ENCODE measurements at places on chromosomes 5 and 9.

DNA sequence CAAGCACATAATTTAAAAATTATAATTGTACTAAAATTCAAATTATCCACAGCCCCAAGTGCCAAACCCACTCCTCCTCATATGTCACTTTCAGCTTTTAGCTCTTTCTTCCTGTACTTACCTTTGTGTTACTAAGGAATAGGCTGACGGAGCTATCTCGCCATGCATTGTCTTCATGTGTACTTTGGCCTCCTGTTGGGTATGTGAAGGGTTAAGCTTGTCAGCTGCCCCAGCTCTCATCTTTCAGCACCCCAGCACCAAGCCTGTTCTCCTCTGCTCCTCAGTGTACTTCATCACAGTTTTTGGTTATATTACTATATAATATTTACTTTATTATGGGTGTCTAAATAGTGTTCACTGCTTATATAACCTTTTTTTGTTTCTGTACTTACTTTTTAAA lies 46.2 kb downstream of the OSTF1 start:
- no peak for DNase-seq

DNA sequence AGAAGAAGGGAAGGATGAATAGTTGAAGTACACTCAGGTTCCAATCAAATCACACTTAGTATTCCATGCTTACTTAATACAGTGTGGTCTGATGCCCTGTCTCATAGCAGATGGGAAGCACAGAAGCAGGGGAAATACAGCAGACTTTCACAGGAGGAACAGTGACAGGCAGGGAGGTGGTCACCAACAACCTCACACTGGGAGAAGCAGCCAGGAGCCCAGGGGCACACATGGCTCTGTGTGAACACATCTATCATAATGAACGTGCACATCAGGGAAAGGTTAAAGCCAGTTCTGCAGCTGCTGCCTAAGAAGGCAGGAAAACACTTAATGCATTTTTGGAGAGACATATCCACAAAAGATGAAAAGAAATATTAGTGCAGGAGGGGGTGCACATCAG lies 312.3 kb downstream of the MED10 start:
- DNase-seq = no peak

DNA sequence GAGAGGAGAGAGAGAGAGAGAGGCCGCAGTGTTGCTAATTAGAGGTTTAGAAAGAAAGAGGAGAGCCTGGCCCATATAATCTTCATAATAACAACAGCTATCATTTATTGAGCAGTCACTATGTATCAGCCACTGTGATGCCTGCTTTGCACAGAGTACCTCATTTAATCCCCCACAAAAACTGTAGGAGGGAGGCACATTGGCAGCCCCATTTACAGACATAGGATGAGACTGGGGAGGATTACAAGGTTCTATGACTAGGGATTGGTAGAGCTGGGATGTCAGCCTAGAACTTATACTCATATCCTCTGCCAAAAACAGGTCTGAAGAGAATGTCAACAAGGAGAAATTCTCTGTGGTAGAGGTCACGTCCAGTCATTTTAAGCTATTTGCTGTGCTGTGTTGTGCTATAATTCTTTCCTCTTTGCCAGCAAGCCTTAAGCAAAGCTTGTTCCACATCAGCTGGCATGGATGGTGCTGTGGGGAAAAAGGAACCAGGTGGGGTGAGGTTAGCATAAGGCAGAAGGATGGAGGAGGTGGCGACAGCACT lies 6.7 kb upstream of the GCNT4 start:
- no peak for DNase-seq

- DNase-seq = no peak
Observed at GRCh38 chr5:42875785-42876374, 64.2 kb upstream of the SELENOP start.

DNA sequence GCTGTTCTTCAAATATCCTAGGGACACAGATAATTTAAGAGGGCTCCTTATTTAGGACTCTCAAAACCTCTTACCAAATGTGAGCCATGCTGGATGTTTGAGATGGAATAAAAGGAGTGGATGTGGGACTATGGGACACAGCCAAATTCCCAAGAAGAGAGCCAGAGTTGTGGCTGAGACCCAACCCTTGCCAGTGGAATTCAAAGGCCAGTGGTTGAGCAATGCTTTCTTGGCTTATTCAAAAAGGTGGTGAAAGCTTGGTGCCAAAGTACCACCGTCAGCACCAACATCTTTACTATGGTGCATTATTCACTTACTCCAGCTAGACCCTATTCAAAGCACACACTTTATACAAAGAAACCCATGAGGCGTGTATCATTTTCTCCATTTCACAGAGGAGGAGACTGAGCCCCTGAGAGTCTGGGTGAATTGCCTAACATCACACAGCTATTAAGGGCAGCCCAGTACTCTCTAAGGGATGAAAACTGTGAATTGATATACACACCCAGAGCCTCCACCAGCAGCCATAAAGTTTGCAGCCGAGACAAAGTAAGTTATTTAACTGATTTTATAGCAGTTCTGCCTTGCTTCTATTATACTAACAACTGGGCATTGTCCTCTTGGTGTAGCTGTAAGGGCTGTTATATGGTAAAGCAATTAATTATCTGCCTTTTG lies 391.7 kb downstream of the ACTL7B start:
- DNase-seq = no peak

- DNase-seq = no peak
Observed at GRCh38 chr5:89282554-89283510, 399.8 kb upstream of the MEF2C start.

GRCh38 chr5:96902876-96903275 lies 26.6 kb downstream of the ERAP2 start:
- no peak for DNase-seq

- DNase-seq = no peak
Observed at GRCh38 chr9:136765041-136765440, 723 bp upstream of the LCN15 start.

DNA sequence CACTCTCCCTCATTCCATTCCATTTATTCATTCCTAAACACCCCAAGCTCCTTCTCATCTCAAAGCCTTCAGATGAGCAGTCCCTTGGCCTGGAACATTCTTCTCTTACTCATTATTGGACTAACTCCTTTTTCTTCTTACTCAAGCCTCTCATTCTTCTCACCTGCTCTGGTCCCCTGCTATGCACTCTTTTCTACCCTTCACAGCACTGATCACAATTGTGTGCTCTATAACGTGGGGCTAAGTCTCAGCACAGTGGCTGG lies 212.4 kb downstream of the MAPKAP1 start:
- no peak for DNase-seq

DNA sequence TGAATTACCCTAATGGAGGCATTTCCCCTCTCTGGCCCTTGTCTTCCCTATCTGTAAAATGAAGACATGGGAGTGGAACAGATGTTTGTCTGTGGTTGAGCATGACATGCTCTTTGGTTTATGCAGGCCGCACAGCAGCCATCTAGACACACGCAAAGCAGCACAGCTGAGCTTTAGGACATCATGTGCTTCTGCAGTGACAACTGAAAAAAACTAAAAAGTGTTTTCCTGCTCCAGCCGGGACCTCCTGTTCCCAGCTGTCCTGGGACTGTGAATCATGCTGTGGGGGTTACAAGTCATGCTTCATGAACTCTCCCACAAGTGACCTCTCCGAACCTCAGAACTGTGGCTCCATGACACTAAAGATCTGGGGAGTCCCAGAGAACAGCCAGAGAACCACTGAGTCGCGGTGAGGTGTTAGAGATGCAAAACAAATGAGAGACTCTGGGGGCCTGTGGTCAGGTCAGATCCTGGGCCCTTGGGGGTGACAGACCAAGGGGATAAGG lies 1.7 kb downstream of the SMIM3 start:
- no peak for DNase-seq

All from NCI-H2081 treated with DMSO at 0.1 percent for 48 hours (cell line).